ENCODE measurements at places on chromosomes 3 and 15.

GRCh38 chr3:49869525-49870126 lies at the start of gene CAMKV:
Gene CAMKV (minus strand): TSS chr3:49869906. CDS start chr3:49862388, 7,518 bp downstream.
- DNase-seq, result no peak

GRCh38 chr3:119831941-119832371 lies 50.1 kb downstream of the NR1I2 start:
- no peak for DNase-seq

- no peak for DNase-seq
These were observed 15.8 kb downstream of the BOC start for GRCh38 chr3:113227146-113227545.

DNA sequence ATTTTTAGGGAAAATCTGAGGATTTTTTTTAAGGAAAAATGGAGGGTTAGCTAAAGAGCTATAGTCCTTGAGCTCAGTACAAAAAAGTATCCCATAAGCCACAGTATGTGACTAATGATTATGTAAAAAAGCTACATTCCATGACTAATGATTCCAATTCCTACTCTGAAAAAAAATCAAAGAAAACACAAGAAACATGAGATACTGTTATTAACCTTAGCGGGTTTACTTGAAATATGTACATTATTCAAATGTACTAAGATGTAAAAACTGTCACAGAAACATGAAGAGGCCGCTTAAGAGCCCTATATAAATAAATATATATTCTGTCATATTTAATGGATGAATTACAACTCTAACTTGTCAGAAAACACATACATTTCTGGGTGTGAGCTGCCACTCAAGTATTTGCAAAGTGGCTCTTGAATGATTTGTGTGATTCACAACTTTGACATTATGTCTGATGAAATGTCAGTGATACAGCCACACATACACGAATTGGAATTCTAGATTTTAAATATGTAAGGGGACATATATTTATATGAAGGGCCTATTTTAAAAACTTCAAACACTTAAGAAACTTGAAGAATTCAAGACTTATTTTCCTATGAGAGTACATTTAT lies 518.7 kb upstream of the SUCLG2 start:
- DNase-seq, result no peak

GRCh38 chr15:46556010-46556409 lies 921.2 kb downstream of the SQOR start:
- no peak for DNase-seq

GRCh38 chr3:113560831-113561623 lies 28.7 kb downstream of the SIDT1 start:
- no peak for DNase-seq

- no peak for DNase-seq
These were observed 747.8 kb upstream of the GBE1 start for GRCh38 chr3:82509106-82509842.

- DNase-seq, result no peak
These were observed 223.8 kb downstream of the SATB1 start for GRCh38 chr3:18201315-18201714.

GRCh38 chr3:11655196-11655928 lies 11.6 kb upstream of the VGLL4 start:
- DNase-seq, result no peak

DNA sequence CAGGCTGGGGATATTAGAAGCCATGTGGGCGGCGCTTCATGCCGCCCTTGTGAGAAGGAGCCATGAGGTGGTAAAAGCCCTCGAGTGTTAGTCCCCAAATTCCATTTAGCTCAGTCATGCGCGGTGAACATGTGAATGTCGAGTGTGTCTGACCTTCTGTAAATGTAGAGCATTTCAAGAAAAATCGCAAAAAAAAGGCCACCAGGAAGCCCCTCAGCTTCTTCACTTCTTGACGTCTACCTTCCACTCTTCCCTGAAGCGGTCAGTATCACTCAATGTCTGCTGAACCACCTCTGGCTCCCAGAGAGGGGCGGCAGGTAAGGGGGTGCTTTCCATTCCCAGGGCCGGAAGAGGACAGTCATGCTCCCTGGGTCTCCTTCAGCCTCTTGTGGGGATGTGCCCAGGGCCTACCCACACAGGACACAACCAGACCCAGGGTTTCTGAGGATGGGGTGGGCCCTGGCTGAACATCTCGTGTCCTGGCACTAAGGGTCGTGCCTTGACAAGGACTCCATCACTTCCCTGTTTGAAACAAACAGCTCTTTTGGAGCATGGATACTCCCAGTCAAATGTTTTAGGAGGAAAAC lies 274.9 kb downstream of the FAM43A start:
- peak; percentile 14 for DNase-seq

DNA sequence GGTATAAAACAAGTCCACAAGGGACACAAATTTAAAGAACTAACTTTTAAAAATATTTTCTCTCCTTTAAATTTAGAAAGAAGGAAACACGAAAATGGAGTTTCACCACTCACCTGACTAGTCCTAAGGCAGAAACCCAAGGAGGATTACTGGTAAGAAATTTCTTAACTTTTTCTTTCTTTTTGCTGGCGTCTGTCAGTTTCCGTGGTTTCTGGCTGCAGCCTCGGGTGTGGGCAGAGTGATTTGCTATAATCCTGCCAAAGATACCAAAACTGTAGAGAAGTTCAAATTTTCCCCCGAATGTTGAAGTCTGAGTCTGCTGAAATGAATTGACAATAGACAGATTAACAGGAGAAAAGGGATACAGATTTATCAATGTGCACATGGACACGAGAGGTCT lies 843.6 kb upstream of the ALCAM start:
- DNase-seq, result no peak

GRCh38 chr3:129005526-129006303 lies 4.6 kb downstream of the EFCC1 start:
- DNase-seq, result no peak

DNA sequence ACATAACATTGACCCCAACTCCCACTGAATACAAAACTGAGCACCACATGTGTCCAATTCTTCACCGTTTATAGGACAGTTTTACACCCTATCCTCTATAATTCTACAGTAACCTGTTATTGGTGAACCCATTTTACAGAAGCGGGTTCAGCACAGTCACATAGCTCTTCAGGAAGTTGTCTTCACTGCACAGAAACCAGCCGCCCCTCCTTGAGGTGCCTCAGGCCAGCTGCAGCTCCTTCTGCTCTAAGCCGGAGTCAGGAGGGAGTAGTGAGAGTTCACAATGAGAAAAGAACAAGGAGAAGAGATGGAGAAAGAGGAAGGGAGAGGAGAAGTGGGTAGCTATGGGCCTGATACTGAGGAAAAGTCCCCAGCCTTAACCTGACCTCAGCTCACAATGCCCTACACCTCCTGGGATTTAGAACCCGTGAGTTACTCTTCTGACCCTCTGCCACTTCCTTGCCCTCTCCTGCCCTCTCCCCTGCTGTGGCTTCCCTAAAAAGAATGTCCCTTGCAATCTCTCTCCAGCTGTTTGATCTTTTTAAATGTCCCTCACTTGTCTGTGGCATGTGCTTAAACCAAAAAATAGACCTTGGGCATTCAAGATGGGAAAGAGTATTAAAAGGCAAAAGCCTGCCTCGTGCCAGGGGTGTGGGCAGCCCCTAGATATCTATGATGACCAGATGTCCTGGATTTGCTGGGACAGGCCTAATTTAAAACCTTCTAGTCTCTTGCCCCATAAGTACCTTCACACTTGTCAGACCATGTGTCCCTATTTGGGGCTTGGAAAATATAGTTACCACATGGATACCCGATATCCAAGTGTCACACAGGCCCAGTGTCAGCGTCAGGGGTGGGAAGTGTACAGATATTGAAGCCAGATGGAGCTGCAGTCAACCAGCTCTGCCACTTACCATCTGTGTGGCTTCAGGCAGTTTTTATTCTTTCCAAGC lies 71.3 kb upstream of the HES1 start:
- DNase-seq, result no peak

- no peak for DNase-seq
These were observed 52.4 kb downstream of the POLQ start for GRCh38 chr3:121493431-121493830.

DNA sequence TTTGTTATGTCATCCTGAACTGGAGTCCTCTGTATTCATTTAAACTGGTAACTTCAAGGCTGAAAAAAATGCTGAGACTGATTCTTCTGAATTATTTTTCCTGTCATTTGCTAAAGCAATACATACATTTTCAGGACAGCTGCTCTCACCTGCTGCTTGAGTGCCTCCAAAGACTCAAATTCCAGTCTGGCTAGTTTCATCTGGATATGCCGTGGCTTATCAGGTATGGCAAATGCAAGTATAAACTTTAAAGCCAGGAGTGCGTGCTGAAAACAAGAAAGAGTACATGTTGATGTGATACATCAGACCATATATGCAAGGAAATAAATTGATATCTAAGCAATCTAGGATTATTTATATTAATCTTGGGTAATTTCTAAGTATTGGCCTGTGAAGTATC lies 146.1 kb downstream of the SNRK start:
- no peak for DNase-seq

GRCh38 chr3:166526881-166527280 lies 689.7 kb upstream of the BCHE start:
- no peak for DNase-seq

DNA sequence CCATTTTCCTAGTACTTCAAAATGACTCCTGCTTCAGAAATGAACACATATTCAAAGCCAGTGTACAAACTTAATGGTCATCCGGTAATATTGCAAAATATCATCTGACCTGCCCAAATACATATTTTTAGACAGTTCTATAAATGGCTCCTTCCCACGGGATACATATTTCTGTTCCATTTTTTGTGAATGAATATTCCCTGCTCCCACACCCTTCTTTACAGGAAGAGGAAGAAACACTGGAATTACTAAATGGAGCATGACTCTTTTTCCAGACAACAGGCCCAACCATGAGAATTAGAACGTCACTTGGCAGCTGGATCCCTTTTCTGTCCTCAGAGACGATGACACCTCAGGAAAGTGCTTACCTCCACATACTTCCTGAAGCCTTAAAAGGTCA lies 38.0 kb upstream of the CBLB start:
- no peak for DNase-seq

- DNase-seq, result no peak
These were observed 123.3 kb downstream of the ALCAM start for GRCh38 chr3:105490045-105490444.

- no peak for DNase-seq
These were observed 13.8 kb downstream of the RIOX2 start for GRCh38 chr3:97958396-97958795.

Data from breast epithelium (tissue), 4 donors.